ENCODE measurements at places on chromosomes 7 and 10.
A peak's percentile ranks its signal among the peaks of the same experiment; 100 is the strongest.

DNA sequence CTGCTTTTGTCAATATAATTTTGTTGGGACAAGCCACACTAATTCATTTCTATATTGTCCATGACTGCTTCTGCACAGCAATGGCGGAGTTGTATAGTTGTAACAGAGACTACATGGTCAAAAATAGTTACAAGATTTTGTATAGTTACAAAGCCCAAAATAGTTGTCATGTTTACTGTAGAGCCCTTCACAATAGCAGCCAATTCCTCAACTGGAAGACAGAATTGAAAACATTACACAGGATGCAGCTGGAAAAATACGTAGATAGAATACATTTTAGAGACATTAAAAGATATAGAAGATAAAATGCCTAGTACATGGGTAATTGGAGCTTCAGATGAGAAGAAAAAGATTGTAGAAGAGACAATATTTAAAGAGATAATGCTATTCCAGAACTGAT, 156.4 kb upstream of the FEZF1 start:
- DNase-seq, result no peak

- DNase-seq, result peak; percentile 41
Measured at GRCh38 chr10:84296091-84296981, 32.1 kb upstream of the CCSER2 start.

DNA sequence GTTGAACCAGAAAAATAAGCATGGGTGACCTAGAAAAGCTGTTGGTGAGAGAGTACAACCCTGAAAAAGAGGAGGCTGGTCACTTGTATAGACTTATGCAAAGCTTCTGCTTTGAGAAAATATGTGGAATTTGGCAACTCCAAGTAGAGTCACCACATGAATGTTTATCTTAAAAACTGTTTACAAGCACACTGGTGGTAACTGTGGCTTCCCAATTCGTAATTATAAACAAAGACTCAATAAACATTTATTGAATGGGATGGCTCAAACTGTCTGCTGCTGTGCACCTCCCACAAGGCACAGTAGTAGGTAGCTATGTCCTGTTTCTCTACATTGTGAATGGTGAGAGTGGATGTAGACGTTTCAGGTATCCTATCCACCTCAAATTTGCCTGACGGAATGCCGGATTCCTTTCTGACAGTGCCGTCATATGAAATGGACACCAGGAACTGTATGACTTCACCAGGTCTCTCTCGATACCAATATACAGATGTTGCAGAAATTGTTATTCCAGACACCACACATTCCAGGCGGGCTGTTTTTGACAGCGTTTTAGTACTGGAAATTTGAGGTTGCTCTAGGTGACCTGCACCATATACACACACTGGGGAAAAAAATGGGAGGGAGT, 43.4 kb upstream of the TARP start:
- no peak for DNase-seq

DNA sequence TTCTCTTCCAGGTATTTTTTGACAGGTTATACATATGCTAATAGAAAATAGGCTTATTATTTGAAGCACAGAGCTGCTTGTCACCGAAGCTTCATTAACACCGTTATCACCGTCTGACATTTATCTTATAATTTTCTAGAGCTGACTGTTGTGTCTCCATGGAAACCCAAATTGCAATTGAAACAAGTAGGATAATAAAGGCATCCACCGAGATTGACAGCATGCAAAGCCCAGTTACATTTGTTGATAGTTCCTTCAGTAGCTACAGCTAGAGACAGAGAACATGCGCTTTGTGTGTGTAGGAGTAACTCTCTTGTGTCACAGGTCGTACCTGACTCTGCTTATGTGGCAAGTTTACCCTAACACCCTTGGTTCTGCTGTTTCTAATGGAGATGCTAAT, 135.6 kb downstream of the CELF2 start:
- no peak for DNase-seq

- peak; percentile 14 for DNase-seq
Measured at GRCh38 chr10:72509206-72509799, 116.6 kb downstream of the MICU1 start.

DNA sequence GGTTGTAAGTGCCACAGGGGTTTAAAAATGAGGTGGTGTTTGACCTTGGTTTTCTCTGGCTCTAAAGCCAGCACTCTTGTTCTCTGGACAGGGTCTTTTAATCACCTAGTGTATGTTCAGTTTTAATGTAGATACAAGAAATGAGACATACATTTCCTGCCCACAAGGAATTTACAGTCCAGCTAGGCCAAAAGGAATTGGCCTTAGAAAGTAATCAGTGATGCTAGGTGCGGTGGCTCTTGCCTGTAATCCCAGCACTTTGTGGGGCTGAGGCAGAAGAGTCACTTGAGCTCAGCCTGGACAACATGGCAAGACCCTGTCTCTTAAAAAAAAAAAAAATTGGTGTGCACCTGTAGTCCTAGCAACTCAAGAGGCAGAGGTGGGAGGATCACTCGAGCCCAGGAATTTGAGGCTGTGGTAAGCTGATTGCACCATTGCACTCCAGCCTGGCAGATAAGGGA, 100.2 kb downstream of the LRMDA start:
- peak; percentile 31 for DNase-seq

- DNase-seq, result no peak
Measured at GRCh38 chr10:103916254-103916653, 1.7 kb downstream of the STN1 start.

- no peak for DNase-seq
Measured at GRCh38 chr7:92460109-92460508, 12.8 kb downstream of the GATAD1 start.

GRCh38 chr7:95569720-95570119, 26.6 kb downstream of the PDK4 start:
- DNase-seq, result no peak

DNA sequence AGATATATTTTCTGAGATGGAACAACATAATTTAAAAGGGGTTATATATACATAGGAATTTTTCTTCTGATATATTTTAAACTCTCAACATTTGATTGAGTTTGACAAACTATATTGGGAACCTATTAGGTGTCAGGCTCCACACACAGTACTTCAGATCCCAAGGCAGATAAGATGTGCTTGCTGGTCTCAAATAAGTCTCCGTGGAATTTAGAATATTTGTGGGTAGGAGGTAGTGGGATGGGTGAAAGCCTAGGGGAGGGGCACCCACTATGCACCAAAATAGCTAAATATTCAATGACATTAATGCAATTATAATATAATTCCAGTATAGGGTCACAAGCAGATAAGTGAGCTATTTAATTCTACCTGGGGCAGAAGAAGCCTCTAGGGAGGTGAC, 81.5 kb downstream of the ARL4A start:
- no peak for DNase-seq

GRCh38 chr10:111967116-111967515, 216.4 kb downstream of the GPAM start:
- DNase-seq, result no peak

Data from fibroblast of skin of right biceps (primary cell).